ENCODE measurements at places on chromosomes 3 and 15.

- DNase-seq = no peak
These were observed 44.0 kb downstream of the ANAPC13 start for GRCh38 chr3:134441821-134442220.

DNA sequence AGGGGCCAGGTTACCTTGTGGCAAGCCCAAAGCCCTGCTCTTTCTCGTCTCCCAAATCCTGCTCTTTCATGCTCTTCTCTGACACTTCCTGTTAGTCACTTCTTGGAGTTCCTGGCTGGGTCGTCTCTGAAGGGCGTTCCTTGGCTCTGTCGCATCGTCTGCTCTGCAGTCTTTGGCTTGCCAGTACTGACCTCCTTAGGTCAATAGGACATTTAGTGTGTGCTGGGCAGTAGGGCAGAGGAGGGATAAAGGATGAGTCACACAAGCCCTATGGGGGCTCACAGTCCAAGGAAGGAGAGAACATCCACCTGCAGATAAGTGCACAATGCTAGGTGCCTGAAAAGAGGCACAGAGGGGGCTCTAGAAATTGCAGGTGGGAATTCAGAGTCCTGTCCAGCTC is 87.5 kb downstream of the FAM43A start:
- peak; percentile 13 for DNase-seq

GRCh38 chr3:113035387-113035982 is 44.7 kb downstream of the GTPBP8 start:
- peak; percentile 51 for DNase-seq

GRCh38 chr15:68312701-68313204 is 35.2 kb downstream of the FEM1B start:
- DNase-seq = no peak

DNA sequence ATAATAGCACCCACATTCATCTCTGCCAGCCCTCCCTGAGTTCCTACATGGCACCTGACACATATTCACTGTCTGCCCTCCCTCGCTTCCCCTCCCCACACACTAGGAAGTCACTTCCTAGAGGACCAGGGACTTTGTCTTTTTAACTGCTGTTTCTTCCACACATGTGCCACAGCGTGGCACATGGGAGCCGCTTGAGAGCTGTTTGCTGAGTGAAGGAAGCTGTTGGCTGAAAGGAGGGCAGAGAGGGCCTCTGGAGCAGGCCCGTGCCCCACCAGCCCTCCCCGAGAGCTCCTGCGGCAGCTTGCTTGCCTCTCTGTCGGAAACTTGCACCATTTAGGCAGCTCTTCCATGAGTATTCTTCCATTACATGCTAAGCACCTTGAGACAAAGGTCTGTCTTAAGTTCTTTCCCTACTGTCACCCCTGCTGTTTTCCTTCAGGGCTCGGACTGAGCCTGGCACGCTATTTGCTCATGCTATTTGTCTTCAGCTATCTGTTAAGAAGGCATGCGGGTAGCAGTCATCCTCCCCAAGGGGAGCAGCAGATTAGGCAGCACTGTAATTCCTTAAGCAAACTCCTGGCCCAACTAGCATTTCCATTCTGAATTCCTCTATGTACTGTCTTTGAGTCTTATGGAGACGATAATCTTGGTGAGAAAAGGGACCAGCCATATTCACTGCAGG is 72.2 kb downstream of the CACNA1D start:
- DNase-seq = no peak

DNA sequence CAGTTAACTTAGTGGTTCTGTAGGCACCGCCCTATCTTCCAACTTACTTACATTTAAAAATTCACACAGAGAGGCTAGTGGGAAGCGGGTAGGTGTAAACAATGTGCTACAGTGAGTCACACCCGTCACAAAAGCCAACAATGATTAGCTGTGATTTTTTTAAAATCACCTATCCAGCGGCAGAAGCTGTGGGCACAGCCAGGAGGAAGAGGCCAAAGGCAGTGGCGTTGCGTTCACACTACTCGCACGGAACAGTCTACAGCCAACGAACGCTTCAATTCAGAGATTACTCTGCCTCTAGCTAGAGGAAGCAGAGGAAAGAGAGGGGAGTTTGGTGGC is 2.5 kb upstream of the NLGN1 start:
- peak; percentile 38 for DNase-seq

- DNase-seq = no peak
These were observed 93.5 kb downstream of the WDR72 start for GRCh38 chr15:53665930-53666329.

DNA sequence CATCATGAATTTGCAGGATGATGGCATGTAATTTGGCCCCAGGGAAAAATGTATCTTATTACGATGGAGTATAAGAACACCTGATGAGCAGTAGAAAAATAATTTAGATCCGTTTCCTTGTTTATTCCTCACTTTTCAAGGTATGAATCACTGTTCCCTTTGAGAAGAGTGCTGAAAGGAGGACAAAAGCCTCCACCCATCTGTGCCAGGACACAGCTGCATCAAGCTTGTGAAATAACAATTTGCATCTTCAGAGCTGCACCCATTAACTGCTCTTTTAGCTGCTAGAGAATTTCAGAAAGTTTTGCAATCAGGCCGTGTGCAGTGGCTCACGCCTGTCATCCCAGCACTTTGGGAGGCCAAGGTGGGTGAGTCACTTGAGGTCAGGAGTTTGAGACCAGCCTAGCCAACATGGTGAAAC is 9.6 kb downstream of the CLDND1 start:
- DNase-seq = no peak

DNA sequence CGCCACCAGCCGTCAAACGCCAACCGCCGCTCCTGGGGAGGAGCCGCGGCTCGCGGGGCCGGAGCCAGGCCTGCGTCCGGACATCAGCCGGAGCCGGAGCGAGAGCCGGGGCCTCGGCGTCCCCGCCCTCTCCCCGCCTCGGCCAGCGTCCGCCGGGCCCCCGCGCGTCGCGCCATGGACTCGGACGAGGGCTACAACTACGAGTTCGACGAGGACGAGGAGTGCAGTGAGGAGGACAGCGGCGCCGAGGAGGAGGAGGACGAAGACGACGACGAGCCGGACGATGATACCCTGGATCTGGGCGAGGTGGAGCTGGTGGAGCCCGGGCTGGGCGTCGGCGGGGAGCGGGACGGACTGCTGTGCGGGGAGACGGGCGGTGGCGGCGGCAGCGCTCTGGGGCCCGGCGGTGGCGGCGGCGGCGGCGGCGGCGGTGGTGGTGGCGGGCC is 359 bp downstream of the ARIH1 start:
- no peak for DNase-seq

DNA sequence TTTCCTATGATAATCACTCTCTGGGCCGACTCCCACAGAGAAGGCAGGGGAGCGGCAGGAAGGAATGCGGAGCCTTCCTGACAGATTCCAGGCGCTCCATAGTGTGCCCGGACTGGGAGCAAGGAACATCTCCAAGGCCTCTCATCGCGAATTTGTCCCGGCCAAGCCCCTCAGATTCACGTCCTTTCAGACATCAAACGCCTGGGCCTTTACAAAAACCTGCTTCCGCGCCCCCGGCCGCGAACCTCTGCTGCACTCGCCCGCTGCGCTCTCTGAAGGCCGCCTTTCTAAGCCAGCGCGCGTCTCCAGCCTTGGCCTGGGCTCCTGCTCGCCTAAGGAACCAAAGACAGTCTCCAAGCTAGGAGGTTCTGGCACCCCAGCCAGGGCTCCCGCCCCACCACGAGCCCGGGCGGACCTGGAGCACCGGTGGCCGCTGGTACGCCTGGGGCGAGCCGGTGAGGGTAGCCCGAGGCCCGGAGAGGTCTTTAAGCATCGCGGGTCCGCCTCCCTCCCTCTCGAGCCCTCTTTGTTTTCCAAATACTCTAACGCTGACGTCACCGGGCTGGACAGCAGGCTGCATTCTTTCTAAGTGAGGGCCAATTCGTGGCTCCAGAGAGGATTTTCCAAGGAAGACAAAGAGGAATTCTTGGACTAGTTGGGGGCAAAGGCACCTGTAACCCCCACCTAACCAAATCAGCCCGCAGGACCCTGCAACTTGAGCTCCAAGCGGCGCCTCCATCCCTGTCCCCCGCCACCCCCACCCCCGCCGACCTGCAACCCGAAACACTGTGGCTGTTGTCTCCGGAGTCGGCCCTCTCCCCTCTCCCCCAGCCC is 759 bp downstream of the AMOTL2 start:
- DNase-seq = peak; percentile 80

- DNase-seq = no peak
These were observed 1.4 kb downstream of the P2RY12 start for GRCh38 chr3:151383111-151383510.

- no peak for DNase-seq
These were observed 7.7 kb downstream of the CCDC54 start for GRCh38 chr3:107384907-107385306.

DNA sequence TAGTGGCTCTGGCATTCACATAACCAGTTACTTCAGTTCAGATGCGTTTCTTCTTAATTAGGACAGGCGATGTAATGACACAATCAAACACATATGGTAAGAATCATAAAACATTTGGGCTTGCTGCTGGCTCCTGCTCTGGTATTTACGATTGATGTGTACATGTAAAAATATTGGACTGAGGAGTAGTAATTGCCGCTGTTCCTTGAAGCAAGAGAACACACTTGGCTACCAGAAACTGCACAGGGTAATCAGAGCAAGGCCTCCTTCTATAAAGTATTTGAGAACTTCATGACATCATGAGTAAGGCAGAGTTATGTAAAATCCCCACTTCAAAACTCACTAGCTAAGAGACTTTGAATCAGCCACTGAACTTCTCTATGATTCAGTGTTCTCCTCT is 158.1 kb downstream of the SSR3 start:
- DNase-seq = no peak

DNA sequence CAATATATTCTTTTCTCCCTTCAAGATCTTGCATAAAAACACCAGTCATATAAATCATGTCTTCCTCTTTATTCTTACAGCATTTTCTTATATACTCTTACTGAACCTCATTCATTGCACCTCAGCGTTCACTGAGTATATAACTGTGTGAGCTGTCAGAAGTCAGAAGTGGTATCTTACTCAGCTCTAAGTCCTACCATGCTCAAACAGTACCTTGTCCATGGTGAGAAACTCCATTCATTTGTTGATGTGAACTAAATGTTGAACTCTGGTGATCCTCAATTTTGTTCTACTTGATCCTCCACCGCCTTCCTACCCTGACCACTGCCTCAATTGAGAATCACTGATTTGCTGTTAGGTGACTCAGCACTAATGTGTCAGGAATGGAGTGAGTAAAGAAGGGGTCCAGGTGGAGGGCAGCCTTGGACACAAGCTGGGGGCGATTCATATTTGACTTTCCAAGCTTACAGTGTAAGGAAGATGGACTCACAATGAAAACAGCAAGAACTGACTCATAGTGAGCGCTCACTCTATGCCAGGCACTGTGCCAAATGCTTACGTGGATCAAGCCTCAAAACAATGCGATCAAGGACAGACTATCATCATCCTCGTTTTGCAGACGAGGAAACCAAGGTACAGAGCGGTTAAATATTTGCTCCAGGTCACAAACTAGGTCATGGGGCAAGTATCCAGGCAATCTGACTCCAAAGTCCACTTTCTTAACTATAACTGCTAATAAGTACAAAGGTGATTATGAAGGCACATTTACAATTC is 13.5 kb upstream of the ZFYVE19 start:
- DNase-seq = peak; percentile 88

DNA sequence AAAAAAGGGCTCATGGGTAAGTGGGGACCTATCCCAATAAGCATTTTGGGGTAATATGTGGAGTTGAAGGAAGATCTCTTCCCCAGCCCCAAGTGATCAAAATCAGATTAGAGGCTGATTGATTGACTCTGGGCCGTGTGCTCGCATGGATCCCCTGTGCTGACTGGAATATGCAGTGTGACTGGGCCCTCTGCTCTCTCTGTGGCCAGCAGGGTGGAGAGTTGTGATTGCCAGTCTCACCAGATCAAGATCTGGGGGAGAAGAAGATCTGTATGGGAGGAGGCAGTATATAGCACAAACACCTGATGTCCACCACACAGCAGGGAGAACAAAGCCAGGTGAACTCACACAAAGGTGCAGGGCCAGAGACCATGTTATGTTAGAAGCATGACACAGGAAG is 8.8 kb downstream of the NUDT16 start:
- no peak for DNase-seq
